CD4-positive, alpha-beta memory T cell (primary cell): ENCODE measurements at places on chromosomes 1 and 21.
A peak's percentile ranks its signal among the peaks of the same experiment; 100 is the strongest.

- DNase-seq, result no peak
These were observed 656.9 kb downstream of the KCNT2 start for GRCh38 chr1:195951313-195951712.

DNA sequence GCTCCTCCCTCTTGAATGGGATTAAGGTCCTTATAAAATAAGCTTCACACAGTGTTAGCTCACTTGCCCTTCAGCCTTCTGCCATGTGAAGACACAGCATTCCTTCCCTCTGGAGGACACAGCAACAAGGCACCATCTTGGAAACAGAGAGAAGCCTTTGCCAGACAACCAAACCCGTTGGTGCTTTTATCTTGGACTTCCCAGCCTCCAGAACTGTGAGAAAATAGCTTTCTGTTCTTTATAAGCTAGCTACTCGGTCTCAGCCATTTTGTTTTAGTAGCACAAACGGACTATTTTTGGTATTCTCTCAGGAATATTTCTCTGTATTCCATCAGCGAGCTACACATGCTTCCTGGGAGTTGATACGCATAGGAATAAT, 58.6 kb upstream of the IRF2BP2 start:
- no peak for DNase-seq

DNA sequence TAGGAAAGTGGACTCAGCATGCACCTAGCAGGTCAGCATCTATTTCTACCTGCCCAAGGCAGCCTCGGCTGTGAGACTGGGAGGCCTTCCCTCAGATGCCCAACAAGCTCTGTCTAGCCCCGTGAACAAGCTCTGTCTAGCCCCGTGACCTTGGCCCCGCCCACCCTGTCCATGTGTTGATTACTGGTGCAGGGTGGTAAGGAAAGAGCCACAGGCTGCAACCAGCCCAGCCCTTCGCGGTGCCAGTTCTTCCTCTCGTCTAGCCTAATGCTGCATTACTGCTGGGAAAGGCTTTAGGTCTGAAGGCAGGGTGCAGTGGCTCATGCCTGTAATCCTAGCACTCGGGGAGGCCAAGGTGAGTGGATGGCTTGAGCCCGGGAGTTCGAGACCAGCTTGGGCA, 2.2 kb downstream of the GPR153 start:
- DNase-seq, result no peak

DNA sequence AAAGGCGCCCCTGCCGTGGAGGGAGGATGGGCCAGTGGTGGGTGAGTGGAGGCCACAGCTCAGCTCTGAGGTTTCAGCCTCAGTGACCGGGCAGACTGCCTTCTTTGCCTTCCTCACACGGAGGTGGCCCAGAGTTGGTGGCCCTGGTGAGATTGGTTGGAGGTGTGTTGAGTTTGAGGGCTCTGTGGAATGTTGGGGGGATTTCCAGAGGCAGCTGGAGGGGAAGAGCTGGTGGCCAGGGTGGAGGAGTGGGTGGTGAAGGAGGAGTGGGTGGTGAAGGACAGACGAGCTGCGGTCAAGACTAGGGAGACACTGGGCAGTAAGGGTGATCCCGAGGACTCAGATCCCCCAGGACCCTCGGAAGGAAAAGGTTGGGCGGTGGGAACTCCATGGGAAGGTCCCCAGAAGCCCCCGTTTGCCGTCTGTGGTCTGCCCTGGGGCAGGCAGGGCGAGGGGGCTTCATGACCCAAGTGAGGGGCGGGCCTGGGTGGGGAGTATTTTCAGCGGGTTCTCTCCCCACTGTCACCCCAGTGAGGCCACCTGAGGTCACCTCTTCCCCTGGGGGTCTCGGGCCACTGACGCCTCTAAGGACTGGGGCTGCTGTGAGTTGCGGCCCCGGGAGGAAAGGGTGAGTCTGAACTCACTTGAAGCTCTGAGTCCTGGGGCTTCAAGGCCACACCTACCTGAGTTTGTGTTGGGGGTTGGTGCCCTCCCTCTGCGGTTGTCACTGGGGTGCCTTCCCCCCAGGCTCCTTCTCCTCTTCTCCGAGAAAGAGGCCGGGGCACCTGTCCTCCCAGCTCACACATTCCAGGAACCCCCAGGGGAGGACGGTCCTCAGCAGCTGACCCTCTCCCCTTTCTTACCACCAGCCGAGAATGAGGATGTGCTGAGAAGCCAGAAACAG, 22.7 kb upstream of the PIK3CD start:
- peak; percentile 71 for DNase-seq

GRCh38 chr1:222910699-222911098, 95.9 kb downstream of the DISP1 start:
- no peak for DNase-seq

GRCh38 chr21:42941696-42942085, 16.3 kb upstream of the ERVH48-1 start:
- no peak for DNase-seq

DNA sequence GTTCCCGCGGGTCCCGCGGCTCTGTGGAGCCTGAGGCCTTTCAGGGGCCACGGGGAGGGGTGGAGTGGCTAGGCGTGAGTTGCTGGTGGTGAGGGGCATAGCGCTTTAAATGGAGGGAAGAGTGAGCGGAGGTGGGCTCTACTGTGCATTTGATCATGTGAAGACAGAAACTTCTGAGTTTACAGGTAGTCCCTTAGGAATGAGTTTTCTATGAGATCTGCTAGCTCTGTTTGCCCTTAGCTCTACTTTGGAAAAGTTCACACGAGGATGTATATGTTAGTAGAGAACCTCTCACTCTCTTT, 593 bp downstream of the ST6GALNAC3 start:
- DNase-seq, result no peak

GRCh38 chr1:209053587-209053986, 529.9 kb upstream of the CAMK1G start:
- DNase-seq, result no peak

GRCh38 chr1:166827426-166827825, 11.8 kb upstream of the POGK start:
- no peak for DNase-seq

DNA sequence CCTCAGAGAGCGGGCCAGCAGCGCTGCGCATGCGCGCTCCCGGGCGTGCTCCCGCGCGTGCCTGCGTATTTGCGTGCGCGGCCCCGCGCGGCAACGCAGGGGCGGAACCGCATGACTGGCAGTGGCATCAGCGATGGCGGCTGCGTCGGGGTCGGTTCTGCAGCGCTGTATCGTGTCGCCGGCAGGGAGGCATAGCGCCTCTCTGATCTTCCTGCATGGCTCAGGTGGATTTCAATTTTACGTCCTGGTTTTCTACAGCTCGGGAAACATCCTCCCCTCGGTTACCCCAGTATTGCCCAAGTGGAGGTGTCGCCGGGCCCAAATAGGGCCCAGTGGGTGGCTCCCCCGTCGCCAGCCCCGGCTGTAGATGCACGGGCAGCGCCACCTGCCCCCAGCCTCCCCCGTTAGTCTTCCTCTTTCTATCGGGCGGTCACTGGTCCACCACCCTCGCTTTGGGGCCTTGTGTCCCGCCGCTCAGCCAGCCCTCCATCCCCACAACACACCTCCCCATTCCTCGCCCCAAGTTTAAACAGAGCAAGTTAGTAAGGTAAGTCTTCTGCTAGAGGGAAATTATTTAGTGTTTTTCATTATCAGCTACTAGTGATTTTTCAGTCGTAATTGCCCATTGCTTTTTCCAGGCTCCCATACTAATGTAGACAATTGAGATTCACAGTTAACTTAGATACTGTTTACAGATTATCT, at the start of gene LYPLAL1:
Gene LYPLAL1 (plus strand): TSS at position 121 of the 702 bp plus-strand sequence. CDS start 13 bp downstream, at position 134.
- DNase-seq, result peak; percentile 82

DNA sequence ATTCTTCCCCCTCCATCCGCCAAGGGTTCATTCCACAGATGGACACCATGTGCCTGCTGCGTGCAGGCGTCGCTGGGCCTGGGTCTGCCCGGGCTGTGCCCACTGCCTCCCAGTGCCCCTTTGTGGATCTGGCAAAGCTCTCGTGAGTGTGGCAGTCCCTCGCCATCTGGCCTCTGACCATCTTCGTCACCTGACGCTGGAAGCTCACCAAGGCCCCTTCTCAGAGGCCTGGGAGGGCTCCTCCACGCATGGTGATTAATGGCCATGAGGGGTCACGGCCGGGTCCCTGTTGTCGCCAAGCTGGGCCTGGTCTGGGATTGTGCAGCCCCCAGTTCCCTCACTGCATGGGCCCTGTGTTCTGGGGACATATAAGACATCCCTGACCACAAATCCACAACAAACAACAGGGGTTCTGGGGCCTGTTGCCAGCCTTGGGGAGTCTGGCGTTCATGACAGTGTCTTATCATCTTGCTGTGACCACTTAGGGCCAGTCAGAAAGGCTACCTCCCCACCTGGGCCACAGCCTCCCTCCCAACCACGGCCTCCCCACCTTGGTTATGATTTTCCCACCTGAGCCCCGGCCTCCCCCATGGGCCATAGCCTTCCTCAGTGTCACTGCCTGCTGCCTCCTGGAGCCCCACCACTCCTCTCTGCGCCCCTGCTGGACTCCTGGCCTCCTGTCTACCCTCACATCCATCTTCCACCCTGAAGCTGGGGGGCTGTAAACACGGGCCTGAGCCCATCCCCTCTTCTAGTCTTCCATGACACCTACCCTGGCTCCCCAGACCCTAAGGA, 27.9 kb downstream of the SLC45A1 start:
- no peak for DNase-seq

- no peak for DNase-seq
These were observed 73.7 kb downstream of the LRRC8D start for GRCh38 chr1:89894210-89895201.

DNA sequence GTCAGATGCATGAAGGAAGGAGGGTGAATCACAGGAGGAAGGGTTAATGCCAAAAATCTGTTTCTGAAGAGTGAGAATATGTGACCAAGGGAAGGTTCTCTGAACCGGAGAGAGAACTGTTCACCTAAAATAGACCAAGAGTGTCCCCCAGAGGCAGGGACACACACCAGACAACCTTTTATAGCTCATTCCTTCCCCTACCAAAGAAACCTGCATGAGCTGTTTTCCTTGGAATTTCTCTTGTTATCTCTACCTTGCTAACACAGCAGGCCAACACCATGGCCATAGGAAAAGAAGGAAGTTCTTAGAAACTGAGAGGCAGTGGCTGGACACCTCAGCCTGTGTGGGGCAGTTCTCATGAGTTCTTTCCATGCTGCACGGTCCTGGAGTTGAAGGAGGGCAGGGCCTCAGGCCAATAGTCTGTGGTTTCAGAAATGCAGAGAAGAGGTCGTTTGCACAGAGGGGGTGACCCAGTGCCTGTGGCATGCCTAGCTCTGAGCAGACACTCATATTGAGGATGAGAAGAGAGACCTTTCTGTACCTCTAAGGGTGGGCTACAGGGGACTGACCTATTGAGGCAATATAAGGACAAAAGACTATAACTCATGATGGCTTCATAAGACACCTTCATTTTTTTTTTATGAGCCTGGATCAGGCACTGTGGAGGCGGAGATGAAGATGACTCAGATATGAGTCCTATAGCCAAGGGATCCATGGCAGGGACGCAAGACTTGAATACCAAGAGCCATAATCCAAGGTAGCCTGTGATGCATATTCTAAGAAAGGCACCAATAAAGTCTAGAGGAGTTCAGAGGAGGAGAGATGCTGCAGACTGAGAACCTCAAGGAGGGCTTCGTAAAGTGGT, 39.4 kb downstream of the IGFN1 start:
- no peak for DNase-seq

DNA sequence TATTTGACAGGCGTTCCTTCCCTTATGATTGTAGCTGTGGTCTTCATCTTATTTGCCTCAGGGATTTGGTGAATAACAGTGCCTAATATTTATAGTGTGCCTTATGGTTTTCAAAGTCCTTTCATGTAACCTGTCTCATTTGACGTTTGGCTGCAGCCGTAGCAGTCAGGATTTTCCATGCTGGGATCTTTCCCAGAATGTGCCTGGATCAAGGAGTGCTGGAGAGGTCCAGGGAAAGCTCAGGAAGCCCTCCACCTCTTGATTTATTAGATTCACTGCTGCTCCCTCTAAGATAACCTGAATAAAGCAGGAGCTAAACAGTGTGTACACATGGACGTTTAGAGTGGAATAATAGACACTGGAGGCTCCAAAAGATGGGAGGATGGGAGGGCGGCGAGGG, 5.2 kb downstream of the C1orf21 start:
- DNase-seq, result no peak

DNA sequence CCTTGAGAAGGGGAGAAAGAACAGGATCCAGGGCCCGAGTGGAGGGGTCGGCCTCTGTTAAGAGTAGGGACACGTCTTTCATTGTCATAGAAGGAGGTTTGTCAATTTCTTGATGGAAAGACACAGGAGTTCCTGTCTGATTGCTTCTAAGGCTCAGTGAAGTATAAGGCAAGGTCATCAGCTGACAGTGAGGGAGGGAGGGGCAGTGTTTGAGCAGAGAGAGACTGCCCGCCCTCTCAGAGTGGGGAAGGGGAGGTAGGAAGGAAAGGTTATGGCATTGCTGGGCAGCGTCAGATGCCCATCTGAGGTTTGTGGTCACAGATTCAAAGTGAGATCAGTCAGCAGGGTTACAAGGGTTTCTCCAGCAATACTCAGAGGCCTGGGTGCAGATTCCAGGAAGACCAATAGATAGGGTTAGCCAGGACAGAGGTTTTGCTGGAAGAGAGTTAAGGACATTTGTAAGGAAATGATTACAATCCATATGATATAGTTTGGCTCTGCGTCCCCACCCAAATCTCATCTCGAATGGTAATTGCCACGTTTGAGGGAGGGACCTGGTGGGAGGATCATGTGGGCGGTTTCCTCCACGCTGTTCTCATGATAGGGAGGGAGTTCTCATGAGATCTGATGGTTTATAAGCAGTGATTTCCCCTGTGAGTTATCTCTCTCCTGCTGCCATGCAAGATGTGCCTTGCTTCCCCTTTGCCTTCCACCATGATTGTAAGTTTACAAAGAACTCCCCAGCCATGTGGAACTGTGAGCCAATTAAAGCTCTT, 127.2 kb upstream of the GJB5 start:
- DNase-seq, result no peak

DNA sequence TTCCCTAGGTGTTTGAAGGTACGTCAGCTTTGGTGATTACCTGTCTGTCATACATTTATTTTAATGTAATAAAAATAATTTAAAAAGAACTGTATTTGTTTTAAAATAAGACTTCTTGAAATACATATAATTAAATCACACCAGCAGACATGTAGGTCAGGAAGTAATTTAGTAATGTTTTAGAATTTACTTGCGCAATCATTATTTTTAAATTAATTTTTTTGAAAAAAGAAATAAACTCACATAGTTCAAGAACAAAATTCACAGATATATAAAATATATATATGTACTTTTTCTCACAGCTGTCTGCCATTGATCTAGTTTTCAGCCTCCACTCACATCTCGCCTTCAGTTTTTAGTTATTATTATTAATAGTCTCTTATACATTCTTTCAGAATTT, 875.9 kb downstream of the TTLL7 start:
- DNase-seq, result no peak

DNA sequence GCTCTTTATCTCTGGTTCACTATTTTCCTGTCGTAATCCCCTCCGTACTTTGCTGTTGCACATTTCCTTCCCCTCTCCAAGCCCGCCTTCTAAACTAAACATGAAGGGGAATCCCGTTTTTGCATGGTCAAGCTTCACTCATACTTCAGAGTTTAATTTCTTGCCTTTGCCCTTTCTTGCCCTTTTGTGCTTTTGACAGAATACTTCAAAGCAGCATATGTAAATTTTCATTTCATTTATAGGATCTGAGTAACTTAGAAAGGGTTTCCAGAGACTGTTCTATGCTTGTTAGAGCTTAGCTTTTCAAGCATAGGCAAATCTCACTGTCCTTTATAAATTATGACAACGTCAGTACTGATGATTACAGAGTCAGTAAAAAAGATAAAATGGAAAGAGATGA, 27.7 kb downstream of the SPATA45 start:
- no peak for DNase-seq

- DNase-seq, result no peak
These were observed 44.5 kb downstream of the LRRC38 start for GRCh38 chr1:13469343-13469742.
